ENCODE measurements at places on chromosomes 7 and 10. TPM values are rescaled to one million over a fixed set of nuclear protein-coding genes. Genes with fewer than 3 reads are reported as not detected.

Gene SEMA4G
- total RNA-seq: 0.78 TPM

DNA sequence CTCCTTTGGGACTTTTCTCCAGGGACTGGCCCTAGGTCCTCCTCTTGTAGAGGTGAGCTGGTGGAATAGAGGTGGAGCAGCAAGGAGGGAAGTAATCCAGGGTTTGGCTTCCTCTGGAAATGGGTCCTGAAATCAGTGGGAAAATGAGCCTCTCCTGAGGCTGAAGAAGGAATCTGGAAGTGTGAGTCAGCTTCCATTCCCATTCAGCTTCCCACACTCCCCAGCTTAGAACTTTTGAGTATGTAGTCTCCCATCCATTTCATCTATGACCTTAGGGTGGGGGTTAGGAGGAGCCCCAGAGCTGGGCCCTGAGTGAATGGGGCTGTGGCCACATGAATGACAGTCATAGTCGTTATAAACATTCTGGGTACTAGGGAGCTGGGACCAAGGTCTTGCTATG, 17.7 kb downstream of the LDB1 start:
- no peak for DNase-seq

- DNase-seq: no peak
Measured at GRCh38 chr10:64275774-64276173, 754.6 kb downstream of the REEP3 start.

DNA sequence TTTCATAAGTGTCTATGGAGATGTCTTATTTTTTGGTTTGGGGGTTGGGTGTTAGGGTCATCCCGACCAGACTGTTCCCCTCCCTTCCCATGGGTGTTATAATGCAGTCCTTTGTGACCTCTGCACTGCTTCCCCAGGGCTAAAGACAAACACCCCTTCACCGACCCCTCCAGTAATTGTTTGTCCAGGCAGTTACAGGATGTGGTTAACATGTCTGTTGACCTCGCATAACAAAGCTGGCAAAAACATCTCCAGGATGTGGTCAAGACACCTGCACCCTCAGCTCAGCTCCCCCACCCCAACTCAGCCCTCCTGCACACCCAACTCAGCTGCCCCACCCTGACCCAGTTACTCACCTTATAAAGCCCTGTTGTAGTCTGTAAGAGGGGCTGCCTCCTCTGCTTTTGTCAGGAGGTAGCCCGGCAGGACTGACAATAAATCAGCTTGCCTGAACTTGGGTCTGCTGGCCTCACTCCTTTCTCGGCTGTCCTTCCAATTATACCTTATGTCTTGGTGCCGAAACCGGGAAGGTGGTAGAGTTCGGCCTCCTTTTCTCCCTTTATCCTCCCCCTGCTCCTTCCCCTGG, 102.2 kb downstream of the ZNF92 start:
- peak; percentile 19 for DNase-seq

Measured in activated B cell treated with CpG ODN at 0.5 μM for 24 hours (primary cell).